Stimulated activated CD4-positive, alpha-beta T cell treated with anti-CD3 and anti-CD28 coated beads, Interleukin-2, amount 100 ng/mL, for 24 hours (primary cell): ENCODE measurements at places on chromosomes 6 and 20.

DNA sequence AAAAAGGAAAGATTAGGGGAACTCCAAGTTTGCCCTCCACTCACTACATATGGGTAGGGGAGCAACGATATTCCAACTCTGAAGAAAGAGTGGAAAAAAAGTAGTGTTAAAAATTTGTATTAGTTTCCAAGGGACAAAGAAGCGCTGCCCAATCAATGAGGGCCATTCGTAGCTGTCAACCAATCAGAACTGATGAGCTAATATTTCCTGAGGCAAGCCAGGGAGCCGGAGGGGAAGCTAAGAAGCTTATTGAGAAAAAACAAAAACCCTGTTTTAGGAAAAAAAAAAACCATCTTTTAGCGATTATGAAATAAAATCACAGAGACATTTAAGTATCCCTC is 59.5 kb downstream of the TRIM38 start:
- peak; percentile 40 for DNase-seq

DNA sequence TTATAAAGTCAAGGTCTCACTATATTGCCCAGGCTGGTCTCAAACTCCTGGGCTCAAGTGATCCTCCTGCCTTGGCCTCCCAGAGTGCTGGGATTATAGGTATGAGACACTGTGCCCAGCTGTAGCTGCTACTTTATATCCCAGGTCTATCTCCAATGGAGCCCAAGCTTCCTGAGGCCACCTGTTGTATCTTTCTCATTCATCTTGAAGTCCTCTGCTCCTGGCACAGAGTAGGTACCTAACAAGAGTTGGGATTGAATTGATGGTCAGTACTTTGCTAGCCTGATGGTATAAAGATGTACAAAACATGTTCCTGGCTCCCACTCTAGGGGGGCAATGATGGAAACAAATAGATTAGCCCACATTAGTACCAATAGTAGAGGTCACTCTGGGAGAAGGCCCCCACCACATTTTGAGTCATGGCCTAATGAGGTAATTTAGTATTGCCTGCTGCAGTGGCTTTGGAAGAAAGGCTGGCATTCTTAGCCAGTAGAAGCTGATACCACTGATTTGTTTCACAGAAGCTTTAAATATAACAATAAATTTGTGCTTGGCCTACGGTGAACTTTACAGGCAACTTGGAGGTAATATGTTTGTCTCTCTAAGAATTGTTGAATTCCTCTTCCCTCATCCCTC is 5.4 kb downstream of the PTPN1 start:
- DNase-seq, result no peak

DNA sequence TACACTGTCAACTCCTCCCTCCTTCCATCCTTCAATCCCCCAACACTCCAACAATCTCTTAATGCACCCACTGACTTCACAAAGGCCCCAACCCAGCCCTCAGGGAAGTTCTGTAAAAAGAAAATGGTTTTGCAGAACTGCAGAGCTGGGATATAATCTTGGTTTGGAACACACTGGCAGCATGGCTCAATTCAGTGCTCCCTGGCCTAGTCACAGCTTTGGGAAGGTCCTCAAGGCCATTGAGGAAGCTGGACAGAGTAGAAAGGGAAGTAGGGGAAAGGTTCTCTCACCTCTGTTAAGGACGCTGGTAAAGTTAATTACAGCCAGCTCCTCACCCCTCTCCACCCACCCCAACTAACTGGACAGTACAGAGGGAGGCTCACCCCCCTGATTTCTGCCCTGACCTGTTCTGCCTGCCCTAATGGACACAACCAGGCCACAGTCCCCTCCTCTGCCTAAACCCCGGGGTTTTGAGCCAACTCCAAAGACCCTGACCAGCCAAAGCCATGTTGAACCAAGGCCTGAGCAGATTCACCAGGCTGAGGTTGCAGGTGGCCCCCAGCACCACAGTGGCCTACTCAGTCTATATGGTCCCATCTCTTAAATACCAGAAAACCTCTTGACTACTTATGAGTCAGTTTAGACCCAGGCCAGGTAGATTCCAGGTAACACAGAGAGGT is 49.2 kb downstream of the MAFB start:
- no peak for DNase-seq

- DNase-seq, result no peak
Observed at GRCh38 chr20:53579581-53580375, 13.9 kb downstream of the ZNF217 start.

- no peak for DNase-seq
Observed at GRCh38 chr6:10540073-10540746, 19.1 kb downstream of the GCNT2 start.

- DNase-seq, result no peak
Observed at GRCh38 chr6:145627451-145627850, 107.9 kb downstream of the EPM2A start.

DNA sequence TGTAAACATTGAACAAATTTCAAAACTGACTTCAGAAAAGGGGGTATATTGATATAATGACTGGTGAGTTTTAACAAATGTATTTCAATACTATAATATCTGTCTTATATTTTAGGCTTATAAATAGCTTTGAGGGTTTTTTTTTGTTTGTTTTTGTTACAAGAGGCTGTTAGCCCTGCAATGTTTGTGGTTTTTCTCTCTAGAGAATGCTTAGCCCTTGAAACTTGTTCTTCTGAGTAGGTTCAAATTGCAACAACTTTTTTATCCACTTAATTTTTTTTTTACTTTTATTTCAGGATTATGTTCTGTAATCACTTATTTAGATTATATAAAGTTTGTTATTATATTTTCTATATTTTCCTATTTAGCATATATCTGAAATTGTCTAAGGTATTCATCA is 333.2 kb downstream of the RIMS1 start:
- no peak for DNase-seq

- no peak for DNase-seq
Observed at GRCh38 chr6:53426667-53427270, 78.0 kb upstream of the ELOVL5 start.
